Lower lobe of right lung (tissue), 2 donors: ENCODE measurements at places on chromosomes 12 and 14.

- no peak for DNase-seq
Measured at GRCh38 chr12:14982562-14982961, 9.7 kb downstream of the PDE6H start.

DNA sequence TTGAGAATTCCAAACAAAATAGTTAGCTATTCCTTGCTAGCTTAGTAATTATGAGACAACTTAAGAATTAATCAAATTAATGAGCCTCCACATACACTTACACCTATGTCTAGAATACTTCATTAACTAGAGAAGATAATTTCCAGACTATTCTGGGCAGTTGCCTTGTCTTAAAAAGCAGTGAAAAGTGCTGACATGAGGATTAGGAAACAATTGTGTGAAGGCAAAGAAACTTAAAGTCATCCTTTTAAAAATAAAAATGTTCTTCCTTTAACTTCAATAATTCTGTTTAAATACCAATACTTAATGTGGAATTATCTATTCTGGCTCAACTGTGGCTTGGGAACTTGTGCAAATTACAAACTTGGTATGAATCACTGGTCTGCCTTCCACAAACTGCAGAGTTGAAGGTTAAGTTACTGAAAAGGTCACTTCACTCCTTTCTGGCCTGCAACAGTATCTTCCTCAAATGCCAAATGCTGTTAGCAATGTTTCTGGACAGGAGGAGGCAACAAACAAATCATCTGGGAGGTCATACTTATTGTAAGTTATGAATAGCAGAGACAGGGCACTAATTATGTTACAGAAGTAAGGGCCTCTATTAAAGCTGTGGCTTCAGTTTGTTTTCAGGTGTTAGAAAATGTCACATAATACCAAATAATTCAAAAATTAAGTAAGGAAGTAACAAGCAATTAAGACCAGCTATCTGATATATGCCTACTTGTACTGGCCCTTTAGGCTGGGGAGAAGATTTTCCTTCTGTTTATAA lies 19.2 kb downstream of the PPTC7 start:
- no peak for DNase-seq

DNA sequence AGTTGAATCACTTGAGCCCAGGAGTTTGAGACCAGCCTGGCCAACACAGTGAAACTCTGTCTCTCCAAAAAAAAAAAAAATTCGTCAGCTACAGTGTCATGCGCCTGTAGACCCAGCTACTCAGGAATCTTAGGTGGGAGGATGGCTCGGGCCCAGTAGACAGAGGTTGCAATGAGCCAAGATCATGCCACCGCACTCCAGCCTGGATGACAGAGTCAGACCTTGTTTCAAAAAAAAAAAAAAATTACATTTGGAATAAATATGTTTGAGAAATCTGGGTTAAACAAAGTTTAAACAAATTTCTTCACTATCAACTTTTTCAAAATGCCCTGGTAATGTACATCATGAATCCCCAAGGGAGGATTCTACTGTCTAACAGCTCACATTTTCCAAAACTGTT lies 187.0 kb upstream of the RASSF8 start:
- no peak for DNase-seq

DNA sequence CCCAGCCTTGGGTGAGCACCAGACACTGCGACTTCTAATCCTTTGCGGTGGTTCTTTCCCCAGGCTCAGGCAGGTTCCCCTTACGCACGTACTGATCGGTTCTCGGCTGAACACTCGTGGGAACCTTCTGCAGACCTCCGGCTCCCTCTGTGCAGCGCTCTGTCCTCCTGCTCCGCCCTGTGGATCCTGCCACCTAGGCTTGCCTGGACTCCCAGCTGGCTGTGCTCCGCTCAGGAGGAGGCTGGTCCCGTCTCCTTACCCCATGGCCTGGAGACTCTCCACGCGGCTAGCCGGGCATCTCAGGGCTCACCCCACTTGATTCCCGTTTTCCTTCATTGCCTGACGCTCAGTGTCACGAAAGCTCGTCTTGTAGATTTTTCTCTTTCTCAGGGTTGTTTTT lies 34.7 kb downstream of the TNFAIP2 start:
- no peak for DNase-seq

DNA sequence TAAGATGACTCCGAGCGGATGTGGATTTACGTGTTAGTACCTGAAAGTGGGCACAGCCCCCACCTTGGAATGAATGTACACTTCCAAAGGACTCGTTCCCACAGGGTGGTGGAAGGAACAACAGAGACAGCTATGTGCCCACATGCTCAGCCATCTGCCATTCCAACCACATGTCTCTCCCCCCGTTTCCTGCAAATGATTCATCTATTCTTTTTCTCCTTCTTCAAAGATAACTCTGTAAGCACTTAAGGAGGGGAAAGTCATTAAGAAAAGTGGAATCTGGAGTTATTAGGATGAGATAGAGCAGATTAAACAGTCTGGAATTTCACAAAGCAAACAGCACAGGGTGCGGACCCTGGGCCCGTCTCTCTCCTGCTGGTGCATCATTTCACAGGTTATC lies 18.5 kb upstream of the DUSP6 start:
- DNase-seq: no peak

- DNase-seq: no peak
Measured at GRCh38 chr12:53735-54730, 12.5 kb upstream of the IQSEC3 start.

DNA sequence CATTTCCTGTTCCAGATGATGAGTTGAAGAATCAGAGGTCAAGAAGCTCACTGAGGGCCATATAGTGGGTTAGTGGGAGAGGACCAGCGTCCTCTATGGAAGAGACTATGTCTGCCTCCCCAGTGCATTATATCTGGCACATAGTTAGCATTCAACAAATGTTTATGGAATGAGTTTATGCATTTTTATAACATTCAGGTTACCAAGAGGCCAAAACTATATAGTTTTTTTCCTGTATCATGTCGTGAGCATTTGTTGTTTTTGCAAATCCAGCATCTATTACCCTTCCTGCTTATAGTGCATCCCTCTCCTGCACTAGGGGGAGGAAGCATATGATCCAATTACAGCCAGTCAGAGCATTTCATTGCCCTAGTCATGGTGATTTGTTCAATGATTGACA lies 60.6 kb downstream of the SUDS3 start:
- no peak for DNase-seq

- no peak for DNase-seq
Measured at GRCh38 chr14:33393231-33393894, 454.7 kb downstream of the NPAS3 start.

- DNase-seq: peak; percentile 36
Measured at GRCh38 chr12:132154341-132154761, 10.1 kb downstream of the NOC4L start.

GRCh38 chr14:48792376-48793024 lies 793.7 kb downstream of the RPS29 start:
- no peak for DNase-seq

DNA sequence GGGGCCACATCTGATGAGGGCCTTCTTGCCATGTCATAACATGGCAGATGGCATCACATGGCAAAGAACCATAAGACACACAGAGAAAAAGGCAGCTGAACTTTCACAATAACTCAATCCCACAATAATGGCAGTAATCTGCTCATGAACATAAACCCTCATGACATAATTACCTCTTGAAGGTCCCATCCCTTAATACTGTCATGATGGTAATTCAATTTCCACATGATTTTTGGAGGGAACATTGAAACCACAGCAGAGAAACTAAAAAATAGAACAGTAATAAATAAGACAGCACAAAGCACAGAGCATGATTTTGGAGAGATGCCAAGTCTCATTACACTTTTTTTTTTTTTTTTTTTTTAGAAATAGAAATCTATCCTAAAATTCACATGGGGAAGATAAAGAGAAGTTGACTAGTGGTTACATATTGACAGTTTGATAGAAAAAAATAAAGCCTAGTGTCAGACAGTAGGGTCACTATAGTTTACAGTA lies 61.8 kb upstream of the ATF7IP start:
- DNase-seq: no peak

DNA sequence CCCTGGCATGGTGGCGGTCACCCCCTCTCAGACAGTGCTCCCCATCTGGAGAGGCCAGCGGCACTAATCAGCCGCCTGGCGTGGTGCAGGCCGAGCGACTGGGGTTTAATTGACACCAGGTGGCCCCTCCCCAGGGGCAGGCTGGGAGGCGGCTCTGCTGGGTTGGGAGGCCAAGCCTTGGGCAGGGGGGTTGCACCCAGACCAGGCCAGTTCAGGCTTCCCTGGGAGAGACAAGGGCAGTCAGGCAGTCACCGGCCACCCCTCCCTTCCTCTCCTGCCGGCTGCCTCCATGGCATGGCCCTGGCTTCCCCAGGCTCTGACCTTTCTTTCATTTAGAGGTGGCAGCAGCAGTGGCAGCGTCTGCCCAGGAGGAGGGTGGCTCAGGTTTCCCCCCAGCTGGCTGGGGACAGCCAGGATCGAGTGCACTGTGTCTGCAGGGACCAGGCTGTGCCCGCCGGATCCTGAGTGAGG lies 78.1 kb upstream of the NOS1 start:
- no peak for DNase-seq

DNA sequence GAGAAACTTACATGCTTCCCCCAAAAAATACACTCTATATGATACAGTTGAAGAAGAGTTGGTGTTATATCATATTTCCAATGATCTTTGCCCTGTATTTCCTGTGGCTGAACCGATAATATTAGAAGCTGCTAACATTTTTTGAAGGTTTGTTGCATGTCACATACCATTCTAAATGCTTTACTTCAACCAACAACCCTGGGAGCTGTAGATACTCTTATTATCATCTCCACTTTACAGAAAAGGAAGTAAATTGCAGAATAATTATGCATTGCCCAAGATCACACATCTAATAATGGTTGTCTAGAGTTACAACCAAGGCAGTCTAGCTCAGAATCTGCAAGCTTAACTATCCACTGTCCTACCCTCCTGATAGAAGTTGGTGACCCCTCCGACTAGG lies 182.8 kb downstream of the NUAK1 start:
- DNase-seq: no peak

DNA sequence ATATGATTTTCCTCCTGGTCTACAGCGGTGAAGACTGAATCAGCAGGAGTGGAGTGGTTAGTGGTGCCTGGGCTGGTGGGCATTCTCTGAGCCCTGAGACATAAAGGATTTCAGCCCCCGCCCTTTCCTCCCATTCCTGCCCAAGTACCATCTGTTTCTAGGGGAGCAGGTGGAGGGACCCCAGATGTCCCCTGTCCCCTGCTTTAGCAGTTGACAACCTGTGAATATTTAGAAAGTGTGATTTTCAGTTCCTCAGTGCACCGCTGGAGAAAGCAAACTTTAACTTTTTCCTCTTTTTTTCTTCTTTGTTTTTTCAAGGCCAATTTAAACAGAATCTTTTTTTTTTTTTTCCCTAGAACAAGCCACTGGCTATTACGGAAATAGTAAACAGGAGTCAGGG lies 163.8 kb upstream of the MYL2 start:
- no peak for DNase-seq

DNA sequence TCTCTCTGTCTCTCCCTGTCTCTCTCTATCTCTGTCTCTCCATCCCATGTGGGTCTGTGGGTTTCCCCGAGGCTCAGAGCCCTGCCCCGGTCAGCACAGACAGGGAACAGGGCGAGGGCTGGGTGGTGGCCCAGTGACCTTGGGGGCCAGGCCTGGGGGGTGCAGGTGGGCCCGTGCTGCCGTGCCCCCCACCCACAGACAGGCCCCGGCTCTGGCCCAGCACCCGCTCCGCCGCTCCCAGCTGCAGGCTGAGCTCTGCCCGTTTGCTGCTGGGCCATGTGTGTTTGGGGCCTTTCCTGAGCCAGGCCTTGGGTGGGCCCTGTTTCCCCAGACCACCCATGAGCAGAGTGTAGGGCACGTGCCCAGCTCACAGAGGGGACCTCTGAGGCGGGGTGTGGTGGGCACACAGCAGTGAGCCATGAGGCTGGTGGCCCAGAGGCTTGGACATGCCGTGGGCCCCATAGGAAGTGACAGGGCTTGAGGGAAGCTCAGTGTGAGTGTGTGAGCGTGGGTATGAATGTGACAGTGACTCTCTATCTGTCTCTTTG lies 51.0 kb downstream of the TMEM121 start:
- no peak for DNase-seq

DNA sequence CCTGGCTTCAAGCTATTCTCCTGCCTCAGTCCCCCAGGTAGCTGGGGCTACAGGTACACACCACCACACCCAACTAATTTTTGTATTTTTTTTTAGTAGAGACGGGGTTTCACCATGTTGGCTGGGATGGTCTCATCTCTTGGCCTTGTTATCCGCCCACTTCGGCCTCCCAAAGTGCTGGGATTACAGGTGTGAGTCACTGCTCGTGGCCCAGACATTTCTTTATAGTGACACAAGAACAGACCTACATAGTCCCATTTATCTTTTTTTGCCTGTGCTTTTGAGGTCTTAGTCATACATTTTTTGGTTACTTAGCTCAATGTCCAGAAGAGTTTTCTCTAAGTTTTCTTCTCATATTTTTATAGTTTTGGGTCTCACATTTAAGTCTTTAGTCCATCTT lies 247.4 kb downstream of the SYT10 start:
- no peak for DNase-seq

- DNase-seq: peak; percentile 80
Measured at GRCh38 chr14:105944632-105945610, 418.5 kb downstream of the TMEM121 start.

DNA sequence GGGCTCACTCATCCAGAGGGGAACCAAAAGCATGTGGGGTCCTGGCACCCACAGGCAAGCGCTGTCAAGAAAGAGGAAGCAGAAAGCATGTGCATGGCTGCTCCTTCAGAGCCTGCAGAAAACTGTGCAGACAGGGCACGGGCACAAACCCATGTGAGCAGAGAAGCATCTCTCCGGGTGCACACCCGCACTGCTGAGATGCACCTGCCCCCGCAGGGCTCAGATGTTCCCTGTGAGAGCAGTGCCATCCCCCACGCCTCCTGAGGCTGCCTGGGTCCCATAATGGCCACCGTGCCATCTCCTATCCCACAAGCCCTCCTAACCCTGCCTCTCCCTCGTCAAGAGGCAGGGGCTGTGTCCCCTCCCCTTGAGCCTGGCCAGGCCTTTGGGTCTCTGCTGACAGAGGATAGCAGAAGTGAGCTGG lies 32.3 kb upstream of the INF2 start:
- DNase-seq: no peak

DNA sequence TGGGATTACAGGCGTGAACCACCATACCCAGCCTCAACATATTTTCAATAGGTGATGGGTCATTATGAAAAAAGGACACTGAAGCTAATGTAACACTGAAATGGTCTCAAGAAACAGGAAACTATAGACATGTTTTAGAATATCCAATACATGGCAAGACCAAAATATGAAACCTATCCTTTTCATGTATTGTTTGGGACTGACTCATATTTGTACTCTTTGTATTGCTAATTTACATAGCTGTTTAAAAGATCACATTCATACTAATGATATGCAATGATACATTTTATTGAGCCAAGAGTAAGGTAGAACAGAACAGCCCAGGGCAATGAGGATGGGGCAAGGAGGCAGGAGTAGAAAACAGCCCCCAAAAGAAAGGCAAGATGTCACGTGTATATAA lies 32.6 kb downstream of the RESF1 start:
- DNase-seq: no peak

GRCh38 chr14:23568021-23568599 lies 519 bp upstream of the AP1G2 start:
- DNase-seq: no peak

- DNase-seq: no peak
Measured at GRCh38 chr12:110690127-110690430, 1.2 kb upstream of the HVCN1 start.
